ENCODE measurements at places on chromosomes 7 and 10.

GRCh38 chr10:60277656-60278055 lies 112.0 kb downstream of the ANK3 start:
- DNase-seq = no peak

- DNase-seq = no peak
Measured at GRCh38 chr10:63365976-63366765, 99.6 kb downstream of the JMJD1C start.

DNA sequence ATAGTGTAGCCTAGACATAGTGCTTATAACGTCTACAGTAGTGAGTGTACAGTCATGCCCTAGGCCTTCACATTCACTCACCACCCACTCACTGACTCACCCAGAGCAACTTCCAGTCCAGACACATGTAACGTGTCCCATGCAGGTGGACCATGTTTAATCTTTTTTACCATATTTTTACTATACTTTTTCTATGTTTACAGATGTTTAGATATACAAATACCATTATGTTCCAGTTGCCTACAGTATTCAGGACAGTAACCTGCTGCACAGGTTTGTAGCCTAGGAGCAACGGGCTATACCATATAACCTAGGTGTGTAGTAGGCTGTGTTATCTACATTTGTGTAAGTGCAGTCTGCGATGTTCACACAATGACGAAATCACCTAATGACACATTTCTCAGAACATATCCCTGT lies 11.0 kb downstream of the MPP7 start:
- DNase-seq = no peak

GRCh38 chr7:139538881-139539635 lies 15.6 kb downstream of the CLEC2L start:
- no peak for DNase-seq

- peak; percentile 12 for DNase-seq
Measured at GRCh38 chr7:75879771-75880184, 944 bp downstream of the RHBDD2 start.

GRCh38 chr7:149440222-149440621 lies 20.6 kb downstream of the ZNF777 start:
- DNase-seq = no peak

- no peak for DNase-seq
Measured at GRCh38 chr10:50585921-50586739, 37.6 kb downstream of the SGMS1 start.

DNA sequence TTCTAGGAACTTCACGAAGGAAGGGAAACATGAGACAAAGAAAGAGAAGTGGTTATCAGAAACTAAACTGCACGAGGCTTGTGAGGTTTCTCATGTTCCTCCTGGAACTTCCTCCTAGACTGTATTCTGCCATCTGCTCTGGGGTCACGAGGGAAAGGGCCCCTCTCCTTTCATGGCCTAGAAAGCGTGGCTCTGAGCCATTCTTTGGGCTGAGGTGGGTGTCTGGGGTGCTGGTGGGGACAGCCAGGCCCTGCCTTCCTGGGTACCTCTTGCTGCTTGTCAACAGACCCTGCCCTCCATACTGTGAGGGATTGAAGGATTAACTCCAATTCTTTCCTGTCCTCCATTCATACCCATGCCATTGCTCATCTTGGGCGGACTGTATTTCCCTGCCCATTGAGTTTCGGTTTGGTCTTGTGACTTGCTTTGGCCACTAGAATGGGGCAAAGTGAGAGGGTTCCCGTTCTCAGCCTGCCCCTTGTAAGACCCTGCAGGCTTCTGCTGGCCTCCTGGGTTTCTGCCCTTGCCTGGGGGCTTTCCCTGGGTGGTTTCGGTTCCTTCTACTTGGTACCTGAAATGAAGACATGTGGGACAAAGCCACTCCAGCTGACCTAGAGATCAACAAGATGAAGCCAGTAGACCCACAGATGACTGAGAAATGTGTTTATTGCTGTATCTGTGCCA lies 14.9 kb upstream of the GIMAP8 start:
- DNase-seq = no peak

DNA sequence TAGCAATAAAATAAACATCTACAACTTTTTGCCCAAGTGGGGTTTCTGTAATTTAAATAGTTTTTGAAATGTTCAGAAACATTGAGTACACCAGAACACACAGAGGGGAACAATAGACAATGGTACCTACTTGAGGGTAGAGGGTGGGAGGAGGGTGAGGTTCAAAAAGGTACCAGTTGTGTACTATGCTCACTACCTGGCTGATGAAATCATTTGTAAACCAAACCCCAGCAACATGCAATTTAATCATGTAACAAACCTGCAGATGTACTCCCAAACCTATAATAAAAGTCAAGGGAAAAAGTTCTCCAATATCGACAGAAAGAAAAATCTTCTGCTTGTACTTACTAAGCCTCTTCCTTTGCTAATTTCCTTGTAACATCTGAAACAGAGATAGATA lies 4.2 kb upstream of the TES start:
- no peak for DNase-seq

Data from hematopoietic multipotent progenitor cell treated with erythropoietin and hydrocortisone succinate and interleukin-3 and kit ligand, for 15 days (in vitro differentiated cells).